Stimulated activated CD4-positive, alpha-beta T cell treated with anti-CD3 and anti-CD28 coated beads, TNF-alpha, amount 100 ng/mL, for 48 hours (primary cell): ENCODE measurements at places on chromosomes 1 and 21.

- no peak for DNase-seq
Measured at GRCh38 chr1:113205980-113206766, 133.2 kb downstream of the LRIG2 start.

- no peak for DNase-seq
Measured at GRCh38 chr1:214685906-214686305, 82.9 kb downstream of the CENPF start.

- DNase-seq, result no peak
Measured at GRCh38 chr1:202254454-202255252, 61.1 kb downstream of the LGR6 start.

DNA sequence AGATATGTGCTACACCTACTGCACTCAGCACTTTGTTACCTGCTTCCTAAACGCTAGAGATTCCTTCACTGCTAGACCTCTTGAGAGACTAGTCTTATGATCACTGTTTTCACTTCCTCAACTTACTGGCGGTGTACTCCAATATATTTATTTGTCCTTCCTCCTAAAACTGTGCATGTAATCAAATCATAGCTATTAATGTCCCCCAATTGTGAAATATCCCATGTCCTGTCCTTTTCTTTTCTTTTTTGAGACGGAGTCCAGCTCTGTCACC, 3.4 kb downstream of the SOAT1 start:
- DNase-seq, result no peak

DNA sequence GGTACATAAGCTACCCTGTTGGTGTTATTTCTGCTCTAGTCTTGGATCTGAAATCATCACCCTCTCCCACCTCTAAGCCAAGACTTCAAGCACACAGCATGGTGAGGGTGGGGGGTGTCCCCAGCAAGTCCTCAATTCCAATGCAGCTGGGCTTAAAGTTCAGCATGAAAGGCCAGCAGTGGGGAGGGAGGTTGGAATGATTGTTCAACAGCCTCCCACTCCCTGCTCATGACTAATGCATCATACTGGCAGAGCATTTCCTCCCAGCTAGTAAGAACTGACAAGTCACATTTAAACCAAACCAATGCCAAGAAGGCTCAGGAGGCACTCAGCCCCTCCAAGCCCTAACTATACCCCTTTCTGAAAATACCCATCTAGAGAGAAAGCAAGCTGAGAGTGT, 50.1 kb downstream of the TIAM1 start:
- peak; percentile 71 for DNase-seq

- DNase-seq, result no peak
Measured at GRCh38 chr1:191695865-191696264, 462.4 kb upstream of the RGS18 start.

DNA sequence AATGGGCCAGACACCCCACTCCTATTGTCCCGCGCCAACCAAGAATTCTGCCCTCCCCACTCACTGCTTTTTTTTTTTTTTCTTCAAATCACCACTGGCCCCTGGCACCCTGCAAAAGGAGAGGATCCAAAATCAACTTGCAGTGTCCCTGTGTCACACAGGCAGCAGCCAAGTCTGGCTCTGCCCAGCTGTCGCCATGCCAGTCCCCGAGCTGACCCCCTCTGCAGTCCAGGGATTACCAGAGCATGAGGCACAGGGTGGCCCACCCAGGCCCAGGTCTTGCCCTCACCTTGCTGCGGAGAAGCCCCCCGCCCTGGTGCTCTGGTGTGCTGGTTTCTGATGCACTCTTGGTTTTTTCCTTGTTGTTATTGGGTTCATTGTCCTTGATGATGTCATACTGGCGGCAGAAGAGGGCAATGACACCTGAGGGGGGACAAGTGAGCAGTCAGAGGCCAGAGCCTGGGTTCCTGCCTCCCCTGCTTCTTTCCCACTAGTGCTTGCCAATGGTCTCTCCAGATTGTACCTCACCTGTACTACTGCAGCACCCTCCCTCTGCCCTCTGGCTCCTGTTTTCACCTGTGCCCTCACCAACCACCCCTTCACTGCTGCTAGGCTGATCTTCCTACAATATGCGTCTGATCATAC, 6.2 kb downstream of the FNDC5 start:
- DNase-seq, result no peak
